ENCODE measurements at places on chromosomes 3 and 15.

- no peaks in the 10 kb centered on the region for H3K27me3 ChIP-seq
- no peaks in the 10 kb centered on the region for H3K36me3 ChIP-seq
- H3K4me3 ChIP-seq = no peak overlapping the region
- DNase-seq = no peak
- H3K4me1 ChIP-seq = no peaks in the 10 kb centered on the region
These were observed 51.2 kb downstream of the CFAP20DC start for GRCh38 chr3:58998476-58999117.

DNA sequence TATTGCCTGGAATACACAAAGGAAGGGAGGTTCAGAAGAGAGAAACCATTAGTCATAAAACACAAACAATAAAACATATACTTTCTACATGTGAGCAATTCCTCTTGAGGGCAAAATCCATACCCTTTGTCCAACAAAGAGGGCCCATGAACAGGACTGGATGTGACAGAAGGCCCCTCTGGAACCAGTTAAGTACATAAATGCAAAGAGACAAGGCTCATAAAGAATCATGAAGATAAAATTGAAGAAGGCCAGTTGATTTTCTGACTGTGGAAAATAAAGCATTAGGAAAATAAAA is 58.3 kb upstream of the CPOX start:
- no peak for DNase-seq
- H3K27me3 ChIP-seq = no peaks in the 10 kb centered on the region
- no peak overlapping the region for H3K27ac ChIP-seq
- H3K36me3 ChIP-seq = no peaks in the 10 kb centered on the region

DNA sequence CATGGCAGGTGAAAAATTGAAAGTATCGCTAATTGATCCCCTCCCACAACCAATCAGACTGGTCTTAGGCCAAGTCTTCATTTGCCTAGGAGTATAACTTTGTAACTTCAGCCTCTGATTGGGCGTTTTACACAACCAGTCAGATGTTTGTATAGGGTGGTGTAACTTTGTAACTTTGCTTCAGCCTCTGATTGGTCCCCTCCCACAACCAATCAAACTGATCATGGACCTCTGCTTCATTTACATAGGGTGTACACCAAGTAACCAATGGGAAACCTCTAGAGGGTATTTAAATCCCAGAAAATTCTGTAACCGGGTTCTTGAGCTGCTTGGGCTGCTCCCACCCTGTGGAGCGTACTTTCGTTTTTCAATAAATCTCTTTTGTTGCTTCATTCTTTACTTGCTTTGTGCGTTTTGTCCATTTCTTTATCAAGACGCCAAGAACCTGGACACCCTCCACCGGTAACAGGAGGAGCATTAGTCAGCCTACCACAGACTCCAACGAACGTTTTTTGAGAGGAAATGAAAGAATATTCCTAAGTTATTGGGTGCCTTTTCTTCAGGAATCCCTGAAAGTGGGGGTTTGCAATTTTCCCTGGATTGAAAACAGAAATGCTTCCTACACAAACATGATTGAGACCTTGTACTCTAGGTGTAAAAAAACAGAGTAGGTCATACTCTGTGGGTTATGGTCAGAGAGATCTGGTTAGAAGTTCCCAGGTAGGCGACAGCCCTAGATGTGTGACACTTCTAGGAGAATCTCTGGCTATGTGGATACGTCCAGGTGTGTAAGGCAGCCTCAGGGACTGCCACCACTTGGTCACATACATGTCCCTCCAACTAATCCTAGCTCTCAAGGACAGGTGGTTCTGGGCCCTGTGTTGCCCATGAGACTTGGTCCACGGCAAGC is 5.5 kb upstream of the SACM1L start:
- H3K27ac ChIP-seq = no peak overlapping the region
- no peaks in the 10 kb centered on the region for H3K27me3 ChIP-seq
- DNase-seq = no peak
- no peaks in the 10 kb centered on the region for H3K36me3 ChIP-seq
- no peaks in the 10 kb centered on the region for H3K4me1 ChIP-seq

DNA sequence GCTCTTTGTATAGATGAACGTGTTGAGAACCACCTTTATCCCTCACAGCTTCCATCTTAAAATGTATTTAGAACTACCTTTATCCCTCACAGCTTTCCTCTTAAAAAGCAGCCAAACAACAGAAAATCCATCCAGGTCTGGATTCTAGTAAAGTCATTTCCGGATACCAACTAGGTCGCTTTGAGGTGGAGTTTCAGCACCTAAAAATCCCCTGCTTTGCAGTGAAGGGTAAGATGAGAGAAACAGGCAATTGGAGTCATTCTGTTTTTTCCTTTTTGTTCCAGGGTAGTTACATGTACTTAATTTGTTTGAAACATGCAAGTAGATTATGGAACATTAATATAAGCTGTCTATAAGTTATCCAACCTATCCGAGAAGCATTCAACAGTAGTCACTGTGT is 192.0 kb downstream of the UBE2E2 start:
- no peak overlapping the region for H3K27ac ChIP-seq
- no peak overlapping the region for H3K4me3 ChIP-seq
- H3K27me3 ChIP-seq = no peaks in the 10 kb centered on the region
- H3K4me1 ChIP-seq = no peaks in the 10 kb centered on the region
- no peak for DNase-seq

DNA sequence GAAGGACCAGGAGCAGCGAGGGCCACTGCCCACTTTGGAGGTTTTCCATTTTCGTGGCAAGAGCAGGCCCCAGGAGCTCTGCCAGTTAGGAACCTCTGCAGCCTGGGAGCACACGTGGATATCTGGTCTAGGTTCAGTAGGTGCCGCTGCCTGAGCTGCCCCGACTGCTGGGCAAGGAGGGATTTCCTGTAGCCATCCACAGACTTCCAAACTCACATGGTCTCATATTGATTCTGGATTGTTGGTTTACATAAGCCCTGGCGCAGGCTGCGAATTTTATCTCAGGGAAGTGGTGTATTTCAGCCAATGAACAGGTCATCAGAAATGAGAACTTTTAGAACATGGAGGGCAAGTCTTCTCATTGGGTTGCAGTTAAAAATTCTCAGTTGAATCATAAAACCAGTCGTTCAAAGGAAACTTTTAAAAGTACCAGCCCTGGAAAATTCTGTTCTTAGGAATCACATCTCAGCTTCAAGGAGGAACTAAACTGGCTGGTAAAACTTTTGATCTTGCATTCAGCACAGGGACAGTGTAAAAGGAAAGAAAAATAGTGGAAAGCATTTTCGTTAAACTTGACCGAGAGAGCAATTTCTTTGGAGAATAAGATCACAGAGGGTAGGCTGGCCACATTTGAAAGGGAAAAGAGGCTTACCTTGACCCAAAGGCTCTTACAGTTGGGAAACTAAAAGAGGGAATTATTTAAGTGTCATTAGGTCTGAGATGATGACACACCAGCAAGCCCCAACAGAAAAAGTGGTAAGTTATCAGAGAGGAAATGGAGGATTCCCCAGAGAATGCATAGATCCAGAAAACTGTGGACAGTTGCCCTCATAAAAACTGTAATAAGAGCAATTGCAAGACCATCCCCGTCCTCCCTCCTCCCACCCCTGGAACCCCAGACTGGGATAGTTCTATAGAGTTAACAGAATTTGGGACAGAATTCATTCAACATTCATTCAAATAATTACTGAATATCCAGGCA is 6.4 kb upstream of the RTP3 start:
- peak overlapping the region; percentile 8 for H3K27ac ChIP-seq
- H3K27me3 ChIP-seq = no peaks in the 10 kb centered on the region
- peaks cover 28% of the 10 kb centered on the region for H3K4me1 ChIP-seq
- H3K4me3 ChIP-seq = no peak overlapping the region

DNA sequence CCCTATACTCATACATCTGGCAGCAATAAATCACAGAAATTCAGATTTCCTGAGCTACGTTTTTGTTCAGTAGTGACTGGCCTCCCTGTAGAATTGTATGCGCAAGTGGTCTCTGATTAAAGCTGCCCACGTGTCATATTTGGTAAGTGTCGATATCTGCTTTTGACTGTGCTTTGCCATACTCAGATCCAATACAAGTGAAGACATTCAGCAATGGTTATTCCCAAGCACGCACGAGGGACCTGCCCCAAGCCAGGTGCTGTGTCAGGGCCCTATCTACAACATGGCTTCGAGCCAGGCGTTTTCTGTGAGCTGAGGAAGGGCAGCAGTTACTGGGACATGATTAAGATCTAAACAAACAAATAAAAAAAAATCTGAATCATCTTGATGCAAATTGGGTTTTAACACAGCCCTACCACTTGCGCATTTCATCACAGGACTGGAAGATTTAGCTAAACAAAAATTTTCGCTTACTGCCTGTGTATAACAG is 47.2 kb upstream of the ICE2 start:
- H3K4me1 ChIP-seq = peaks cover 3% of the 10 kb centered on the region
- no peak overlapping the region for H3K4me3 ChIP-seq
- H3K36me3 ChIP-seq = no peaks in the 10 kb centered on the region

DNA sequence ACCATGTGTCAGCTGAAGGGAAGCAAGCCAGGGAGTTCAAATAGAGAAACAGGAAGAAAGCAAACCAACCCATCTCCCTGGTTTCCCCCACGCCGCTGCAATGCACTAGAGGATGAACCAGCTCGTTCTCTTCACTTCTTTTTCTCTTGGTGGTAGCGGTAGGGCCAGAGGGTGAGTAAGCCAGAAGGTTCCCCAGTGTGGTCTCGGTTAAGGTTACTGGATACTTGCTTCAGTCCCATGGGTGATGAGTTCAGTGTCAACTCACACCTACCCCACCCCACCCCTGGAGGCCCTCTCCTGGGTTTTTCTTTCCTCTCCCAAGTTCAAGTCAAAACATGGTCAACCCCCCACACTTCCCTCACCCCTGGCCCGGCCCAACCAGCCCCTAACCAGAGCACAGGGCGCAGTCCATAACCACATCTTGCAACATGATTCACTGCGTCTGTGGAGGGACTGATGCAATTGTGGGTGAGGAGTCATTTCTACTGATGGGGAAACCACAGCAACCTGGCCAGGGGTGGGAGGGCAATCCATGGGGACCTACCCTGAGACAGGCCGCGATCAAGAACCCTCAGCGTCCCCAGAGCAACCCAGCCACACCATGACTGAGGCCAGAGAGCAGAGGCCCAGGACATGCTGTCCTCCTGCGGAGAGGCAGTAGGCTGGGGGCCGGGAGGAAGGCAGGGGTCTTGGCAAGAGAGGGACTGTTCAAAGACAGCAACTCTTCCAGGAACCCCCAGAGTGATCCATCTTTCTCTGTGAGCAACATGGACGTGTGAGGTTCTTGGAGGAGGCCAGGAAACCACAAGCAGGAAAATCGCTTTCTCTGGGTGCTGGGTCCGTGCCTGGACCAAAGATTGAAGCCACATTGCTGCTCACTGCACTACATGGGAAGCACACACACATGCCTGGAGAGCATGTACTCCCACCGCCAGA is 276.6 kb downstream of the UACA start:
- DNase-seq = no peak
- no peaks in the 10 kb centered on the region for H3K4me1 ChIP-seq
- H3K27me3 ChIP-seq = no peaks in the 10 kb centered on the region
- no peak overlapping the region for H3K4me3 ChIP-seq
- H3K27ac ChIP-seq = no peak overlapping the region
- no peaks in the 10 kb centered on the region for H3K36me3 ChIP-seq

DNA sequence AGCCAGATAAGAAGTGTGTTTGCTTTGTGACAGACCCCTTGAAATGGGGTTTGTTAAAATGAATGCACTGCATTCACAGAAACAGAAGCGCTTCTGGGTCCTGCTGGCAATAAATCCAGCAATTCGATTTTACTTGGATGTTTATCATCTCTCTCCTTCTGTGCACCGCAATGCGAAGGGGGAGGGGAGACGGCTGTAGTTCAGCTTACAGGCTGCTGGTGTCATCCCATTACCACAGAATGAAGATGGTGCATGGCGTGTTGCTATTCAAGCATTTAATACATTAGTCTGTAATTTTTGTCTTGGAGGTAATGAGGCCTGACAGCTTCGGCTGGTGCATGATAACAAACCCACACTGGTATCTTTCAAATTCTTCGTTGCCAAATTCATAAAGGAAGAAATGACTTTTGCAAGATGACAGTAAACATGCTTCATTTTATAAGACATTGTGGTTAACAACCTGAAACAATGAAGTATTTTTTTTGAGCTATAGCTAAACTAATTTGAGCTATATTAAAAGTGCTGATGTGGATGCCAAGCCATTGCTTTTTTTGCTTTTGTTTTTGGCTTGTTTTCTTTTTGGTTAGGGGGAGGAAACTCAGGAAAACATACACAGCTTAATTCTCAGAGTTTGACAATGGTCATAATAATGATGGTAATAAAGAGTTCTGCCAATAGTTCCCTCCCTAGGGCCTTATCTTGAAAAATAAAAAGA is 418.3 kb downstream of the OTOL1 start:
- no peaks in the 10 kb centered on the region for H3K27me3 ChIP-seq
- H3K27ac ChIP-seq = no peak overlapping the region
- H3K4me3 ChIP-seq = no peak overlapping the region

DNA sequence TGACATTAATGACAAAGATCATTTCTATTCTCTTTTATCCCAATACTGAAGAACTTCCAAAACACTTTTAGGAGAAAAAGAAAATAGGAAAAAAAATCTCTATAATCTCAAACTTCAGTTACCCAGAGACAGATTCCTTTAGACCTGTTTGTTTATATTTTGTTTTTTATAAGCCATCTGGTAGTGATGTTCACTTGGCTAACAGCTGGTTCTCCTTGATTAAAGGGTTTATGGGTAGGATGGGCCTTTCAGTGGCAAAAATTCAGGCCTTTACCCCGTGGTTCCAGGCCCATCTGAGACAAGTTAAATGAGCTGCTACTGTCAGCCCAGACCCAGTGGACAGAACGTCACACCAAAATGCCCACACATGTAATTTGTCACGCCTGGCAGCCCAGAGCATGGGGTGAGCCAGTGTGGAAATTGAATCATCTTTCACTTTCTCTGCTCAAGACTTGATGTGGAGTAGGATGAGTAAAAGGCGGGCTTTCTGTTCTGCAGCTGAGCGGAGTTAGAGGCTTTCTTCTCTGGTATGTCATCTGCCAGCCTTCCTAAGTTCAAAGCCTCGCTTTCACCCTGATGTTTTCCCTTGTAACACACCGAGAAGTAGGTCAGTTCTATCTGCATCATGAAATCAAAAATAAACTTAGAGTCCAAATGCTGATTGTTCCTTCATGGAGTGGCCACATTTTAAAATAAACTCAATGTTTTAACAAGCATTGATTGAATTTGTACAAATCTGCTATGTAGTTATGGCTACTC is 62.5 kb upstream of the SKOR1 start:
- H3K36me3 ChIP-seq = peaks cover 6% of the 10 kb centered on the region
- no peak for DNase-seq
- no peaks in the 10 kb centered on the region for H3K27me3 ChIP-seq
- no peak overlapping the region for H3K4me3 ChIP-seq
- no peaks in the 10 kb centered on the region for H3K4me1 ChIP-seq
- H3K27ac ChIP-seq = no peak overlapping the region
